NCI-H1417 treated with DMSO at 0.1 percent for 48 hours (cell line): ENCODE measurements at places on chromosomes 7 and 10.

DNA sequence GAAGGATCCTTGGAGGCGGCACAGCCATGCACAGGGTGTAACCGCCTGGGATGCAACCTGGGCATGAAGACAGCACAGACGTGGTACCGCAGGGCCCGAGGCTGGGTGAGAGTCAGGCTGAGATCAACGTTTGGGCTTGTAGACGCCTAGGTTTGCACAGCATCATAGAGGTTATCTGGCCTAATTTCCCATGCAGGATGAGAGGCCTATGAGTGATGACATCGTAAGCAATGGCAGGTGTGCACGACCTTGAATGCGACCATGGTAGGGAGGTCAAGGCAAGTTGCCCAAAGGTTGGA is 7.5 kb downstream of the CALML3 start:
- DNase-seq: no peak

GRCh38 chr10:21990449-21990848 is 13.1 kb downstream of the DNAJC1 start:
- DNase-seq: no peak

DNA sequence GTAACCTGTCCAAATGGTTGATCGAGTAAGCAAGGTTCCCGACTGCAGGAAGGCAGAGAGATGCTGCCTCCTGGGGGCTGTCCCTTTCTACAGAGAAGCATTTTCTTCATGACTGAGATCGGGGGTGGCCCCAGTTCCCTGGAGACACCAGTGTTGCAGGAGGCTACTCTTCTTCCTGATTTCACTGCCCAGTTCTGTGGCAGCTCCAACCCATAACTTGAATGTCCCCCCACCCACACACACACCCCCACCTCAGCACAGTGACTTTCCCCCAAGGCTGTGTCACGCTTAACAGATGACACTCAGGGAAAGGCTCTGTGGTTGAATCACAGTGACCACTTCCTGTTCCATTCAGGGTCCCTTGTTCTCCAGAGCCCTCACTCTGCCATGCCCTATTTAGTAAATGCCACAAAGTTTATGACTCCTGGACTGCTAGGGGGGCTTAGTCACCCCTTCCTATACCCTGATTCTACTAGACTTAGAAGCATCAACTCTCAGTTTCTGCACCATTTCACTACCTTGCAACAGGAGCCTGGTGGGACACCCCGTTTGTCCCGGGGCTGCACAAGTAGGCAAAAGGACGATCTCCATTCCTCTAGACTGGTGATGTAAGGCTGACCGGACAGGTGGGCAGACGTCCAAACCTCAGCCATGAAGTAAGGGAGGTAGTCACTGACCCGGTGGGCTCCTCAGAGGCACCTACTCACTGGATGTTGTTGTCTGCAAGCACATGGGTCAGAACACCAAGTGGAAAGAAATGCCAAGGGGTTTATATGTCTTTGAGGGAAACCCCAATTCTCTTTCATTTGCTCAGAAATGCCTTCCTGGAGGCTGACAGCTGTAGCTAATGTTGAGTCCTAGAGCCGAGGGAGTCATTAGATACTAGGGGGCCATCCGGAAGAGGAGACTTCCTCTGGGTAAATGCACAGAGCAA is 31.3 kb upstream of the SMC3 start:
- no peak for DNase-seq

GRCh38 chr10:29642990-29643389 is 8.2 kb upstream of the SVIL start:
- DNase-seq: no peak

DNA sequence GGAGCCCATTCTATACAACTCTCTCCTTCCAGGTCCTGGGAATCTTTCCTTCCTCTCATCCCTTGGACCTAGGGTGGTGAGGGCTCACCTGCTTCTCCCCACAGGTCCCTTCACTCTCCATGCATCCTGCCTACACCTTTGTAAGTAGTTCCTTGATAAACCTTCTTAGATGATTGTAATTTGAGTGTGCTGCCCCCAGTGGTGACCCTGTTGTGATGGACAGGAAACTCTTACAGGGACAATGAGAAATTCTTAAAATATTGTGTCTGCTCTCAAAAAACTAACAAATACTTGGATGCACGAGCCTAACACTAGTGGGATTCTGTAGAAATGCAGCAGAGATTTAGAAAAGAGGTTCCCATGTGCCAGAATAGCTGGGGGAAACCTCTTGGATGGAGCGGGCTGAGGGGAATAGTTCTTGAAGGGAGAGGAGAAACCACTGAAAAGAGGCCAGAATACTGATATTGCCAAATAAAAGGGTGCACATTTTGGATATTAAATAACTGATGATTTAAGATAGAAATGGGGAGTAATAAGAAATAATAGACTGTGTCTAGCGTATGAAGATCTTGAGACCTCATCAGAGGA is 6.7 kb upstream of the PAXIP1 start:
- no peak for DNase-seq

GRCh38 chr10:80406204-80406603 is 2.1 kb upstream of the PRXL2A start:
- no peak for DNase-seq

GRCh38 chr10:101484175-101484745 is 103.8 kb downstream of the POLL start:
- DNase-seq: no peak

- DNase-seq: no peak
These were observed 32.1 kb upstream of the MDFIC start for GRCh38 chr7:114889646-114890285.

DNA sequence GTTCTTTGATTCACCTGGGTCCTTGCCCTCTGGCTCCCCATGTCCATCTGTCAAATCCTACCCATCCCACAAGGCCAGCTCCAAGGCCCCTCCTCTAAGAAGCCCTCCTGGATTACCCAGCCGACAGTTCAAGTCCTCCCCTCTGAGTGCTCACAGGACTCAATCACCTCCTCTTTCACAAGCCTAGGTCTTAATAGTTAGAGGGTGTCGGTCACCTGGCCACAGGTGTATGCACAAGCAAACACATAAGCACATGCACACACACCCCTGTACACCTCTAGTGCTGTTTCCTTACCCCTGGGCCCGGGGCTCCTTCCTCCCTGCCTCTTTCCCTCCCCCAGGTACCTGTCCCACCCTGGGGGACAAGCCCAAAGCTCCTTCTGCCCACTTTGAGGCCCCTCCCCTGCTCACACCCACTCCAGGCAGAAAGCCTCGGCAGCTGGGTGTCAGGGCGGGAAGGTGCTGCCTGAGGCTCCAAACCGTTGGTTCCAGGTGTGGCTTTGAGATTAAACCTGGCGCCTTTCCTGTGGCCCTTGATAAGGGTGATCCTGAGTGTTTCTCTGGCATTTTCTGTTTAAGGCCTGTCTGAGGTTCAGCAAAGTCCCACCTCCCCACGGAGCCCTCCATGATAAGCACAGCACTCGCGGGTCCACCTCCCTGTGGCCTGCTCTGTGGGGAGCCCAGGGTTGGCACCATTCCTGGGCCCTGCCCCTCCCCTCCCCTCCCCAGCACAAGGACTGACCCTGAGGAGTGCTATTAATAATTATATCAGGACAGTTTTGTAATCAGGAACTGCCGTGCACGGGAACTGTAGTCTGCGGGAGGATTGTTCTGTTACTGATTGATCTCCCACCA is 14.6 kb upstream of the AQP1 start:
- no peak for DNase-seq

GRCh38 chr7:138568655-138569054 is 108.6 kb downstream of the TRIM24 start:
- no peak for DNase-seq

GRCh38 chr7:21044384-21044783 is 257.7 kb upstream of the SP8 start:
- DNase-seq: no peak

GRCh38 chr10:131094527-131095312 is 216.8 kb downstream of the TCERG1L start:
- DNase-seq: no peak

DNA sequence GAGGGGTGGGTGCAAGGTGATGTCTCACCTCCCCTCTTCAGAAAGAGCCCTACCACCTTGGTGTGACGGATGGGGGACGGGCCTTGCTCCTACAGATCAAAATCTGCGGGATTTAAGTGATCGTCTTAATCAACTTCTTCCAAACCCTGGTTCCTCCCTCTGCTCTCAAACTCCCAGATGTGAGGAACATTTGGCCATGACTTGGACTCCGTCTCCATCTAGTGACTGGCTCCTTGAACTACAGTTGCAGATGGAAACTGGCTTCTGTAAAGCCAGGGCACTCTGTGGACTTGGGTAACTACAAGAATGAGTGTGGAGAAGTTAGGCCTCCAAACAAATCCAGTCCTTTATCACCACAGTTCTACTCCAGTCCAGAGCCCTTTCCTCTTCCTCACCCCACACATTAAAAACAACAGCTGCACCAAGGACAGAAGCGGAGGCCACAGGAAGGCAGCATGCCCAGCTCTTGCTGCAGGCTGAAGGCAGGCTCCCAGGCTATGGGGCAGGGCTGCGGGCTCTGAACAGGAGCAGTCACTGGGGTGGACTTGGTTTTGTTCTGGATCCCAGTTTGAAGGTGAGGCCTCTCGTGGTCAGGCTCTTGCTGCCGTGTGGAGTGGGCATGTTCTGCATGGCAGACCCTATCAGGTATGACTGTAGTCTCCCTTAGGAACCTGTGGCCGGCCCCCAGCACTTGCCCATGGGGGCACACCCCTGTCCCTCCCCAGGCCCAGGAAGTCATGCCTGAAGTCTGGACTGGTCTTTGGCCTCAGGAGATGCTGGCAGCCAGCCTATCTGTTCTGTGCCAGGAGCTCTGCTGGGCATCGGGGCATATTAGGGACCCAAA is 79.4 kb downstream of the VWC2 start:
- no peak for DNase-seq

- DNase-seq: no peak
These were observed 2.1 kb upstream of the TMEM120A start for GRCh38 chr7:75996476-75996875.

DNA sequence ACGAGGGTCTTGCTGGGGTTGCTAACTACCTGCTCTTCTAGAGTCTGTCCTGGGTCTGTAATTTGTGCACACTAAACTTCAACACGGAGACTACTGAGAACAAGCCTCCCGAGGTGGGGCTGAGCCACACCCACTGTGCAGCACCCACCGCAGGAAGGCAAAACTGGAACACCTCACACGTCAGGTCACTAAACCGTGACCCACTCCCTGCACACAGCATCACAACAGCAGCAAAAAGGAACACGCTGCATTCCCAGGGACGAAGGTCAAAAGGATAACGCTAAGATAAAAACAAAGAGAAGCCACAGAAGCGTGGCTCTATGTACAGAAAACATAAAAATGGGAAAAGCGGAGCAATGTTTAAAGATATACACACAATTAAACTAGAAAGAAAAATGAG is 170.1 kb downstream of the MAD1L1 start:
- DNase-seq: no peak

GRCh38 chr10:22669163-22669711 is 45.1 kb downstream of the PIP4K2A start:
- no peak for DNase-seq
